Stimulated activated CD4-positive, alpha-beta T cell treated with anti-CD3 and anti-CD28 coated beads, TNF-alpha, amount 100 ng/mL, for 48 hours (primary cell): ENCODE measurements at places on chromosomes 11 and 22.

GRCh38 chr22:39500101-39500500 lies 2.0 kb upstream of the MIEF1 start:
- DNase-seq: no peak

GRCh38 chr11:7555052-7555699 lies 41.4 kb downstream of the PPFIBP2 start:
- DNase-seq: no peak

DNA sequence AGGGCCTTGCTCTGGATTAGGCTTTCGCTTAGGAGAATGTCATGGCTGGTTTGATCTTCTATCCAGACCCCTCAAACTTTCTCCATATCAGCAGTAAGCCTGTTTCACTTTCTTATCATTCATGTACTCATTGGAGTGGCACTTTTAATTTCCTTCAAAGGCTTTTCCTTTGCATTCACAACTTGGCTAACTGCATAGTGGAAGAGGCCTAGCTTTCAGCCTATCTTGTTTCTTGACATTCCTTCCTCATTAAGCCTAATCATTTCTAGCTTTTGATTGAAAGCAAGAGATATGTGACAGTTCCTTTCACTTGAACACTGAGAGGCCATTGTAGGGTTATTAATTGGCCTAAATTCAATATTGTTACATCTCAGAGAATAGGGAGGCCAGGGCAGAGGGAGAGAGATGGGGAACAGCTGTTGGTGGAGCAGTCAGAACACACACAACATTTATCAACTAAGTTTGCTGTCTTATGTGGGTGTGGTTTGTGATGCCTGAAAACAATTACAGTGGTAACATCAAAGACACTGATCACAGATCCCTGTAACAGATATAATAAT lies 37.7 kb upstream of the APOBEC3A start:
- no peak for DNase-seq

- no peak for DNase-seq
Observed at GRCh38 chr22:35634943-35635540, 13.2 kb upstream of the APOL6 start.

DNA sequence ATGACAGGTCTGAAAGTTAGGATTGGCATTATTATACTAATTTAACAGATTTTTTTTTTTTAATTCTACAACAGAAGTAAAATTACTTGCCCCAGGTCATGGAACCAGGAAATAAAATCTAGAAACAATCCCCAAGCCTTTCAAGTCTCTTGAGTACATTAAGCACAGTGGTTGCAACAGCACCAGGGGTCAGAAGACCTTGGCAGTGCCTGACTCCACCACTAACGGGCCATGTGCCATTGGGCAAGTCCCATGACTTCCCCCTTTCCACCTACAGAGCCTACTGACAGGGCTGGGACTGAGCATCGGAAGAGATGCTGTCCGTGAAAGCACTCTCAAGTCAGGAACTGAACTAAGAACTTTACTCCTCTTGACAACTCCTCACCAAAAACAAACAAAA lies 98.6 kb upstream of the AKIP1 start:
- no peak for DNase-seq

DNA sequence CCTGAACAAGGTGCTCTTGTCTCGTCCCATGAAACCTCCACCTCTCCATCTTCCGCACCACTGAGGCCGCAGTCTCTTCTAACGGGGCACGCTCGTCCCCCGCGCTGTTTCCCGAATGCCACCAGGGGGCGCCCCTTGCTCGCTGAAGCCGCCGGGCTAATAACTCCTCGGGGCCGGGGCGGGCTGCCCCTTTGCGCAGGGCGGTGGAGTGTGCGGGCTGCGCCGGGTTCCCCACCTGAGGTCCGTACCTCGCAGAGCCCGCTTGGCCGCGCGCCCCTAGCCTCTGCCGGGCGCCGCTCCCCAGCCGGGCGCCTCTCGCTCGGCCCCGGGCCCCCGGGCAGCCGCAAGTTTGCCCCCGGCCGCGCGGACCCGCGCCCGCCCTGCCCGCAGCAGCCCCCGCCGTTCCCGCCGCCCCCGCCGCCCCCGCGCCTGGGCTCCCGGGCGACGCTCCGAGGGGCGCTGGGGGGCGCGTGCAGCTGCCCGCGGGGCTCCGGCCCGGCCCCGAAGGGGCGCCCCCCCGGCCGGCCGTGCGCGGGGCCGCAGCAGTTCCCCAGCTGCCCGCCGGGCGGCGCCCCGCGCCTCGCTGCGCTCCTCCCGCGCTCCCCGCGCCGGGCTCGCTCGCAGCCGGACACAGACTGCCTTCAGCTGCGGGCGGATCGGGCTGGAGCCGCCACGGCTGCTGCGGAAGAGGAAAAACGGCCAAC lies at the start of gene GRIK4:
GRIK4 (plus strand) TSS at position 633 of the 704 bp plus-strand sequence. CDS start 148,571 bp downstream, outside the sequence.
- peak; percentile 75 for DNase-seq

GRCh38 chr11:56783448-56784041 lies 35.0 kb upstream of the OR9G4 start:
- no peak for DNase-seq

GRCh38 chr11:111026241-111026640 lies 219.3 kb upstream of the POU2AF2 start:
- no peak for DNase-seq

GRCh38 chr11:118921121-118921928 lies 4.4 kb downstream of the BCL9L start:
- no peak for DNase-seq

GRCh38 chr11:118290923-118291322 lies 13.6 kb upstream of the CD3E start:
- no peak for DNase-seq

- DNase-seq: no peak
Observed at GRCh38 chr11:60972182-60973030, 926 bp downstream of the CD6 start.

DNA sequence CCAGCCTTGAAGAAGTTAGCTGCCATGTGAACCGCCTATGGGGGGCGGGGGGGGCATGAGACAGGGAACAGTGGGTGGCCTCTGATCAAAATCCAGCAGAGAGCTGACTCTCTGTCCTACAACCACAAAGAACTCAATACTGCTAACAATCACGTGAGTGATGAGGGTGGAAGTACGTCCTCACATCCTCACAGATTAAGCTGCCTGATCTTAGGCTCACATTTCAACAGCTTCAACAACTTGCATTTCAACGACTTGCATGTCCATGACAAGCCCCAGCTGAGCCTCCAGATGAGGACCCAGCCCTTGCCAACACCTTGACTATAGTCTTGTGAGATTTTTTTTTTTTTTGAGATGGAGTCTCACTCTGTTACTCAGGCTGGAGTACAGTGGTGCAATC lies 51.6 kb downstream of the CLMP start:
- no peak for DNase-seq

- DNase-seq: no peak
Observed at GRCh38 chr11:12724301-12725054, 50.3 kb downstream of the TEAD1 start.

GRCh38 chr11:104908186-104908531 lies 9.9 kb upstream of the CASP12 start:
- no peak for DNase-seq

- DNase-seq: no peak
Observed at GRCh38 chr11:99370549-99371216, 349.9 kb downstream of the CNTN5 start.

GRCh38 chr11:9397746-9398680 lies 13.6 kb downstream of the IPO7 start:
- no peak for DNase-seq

DNA sequence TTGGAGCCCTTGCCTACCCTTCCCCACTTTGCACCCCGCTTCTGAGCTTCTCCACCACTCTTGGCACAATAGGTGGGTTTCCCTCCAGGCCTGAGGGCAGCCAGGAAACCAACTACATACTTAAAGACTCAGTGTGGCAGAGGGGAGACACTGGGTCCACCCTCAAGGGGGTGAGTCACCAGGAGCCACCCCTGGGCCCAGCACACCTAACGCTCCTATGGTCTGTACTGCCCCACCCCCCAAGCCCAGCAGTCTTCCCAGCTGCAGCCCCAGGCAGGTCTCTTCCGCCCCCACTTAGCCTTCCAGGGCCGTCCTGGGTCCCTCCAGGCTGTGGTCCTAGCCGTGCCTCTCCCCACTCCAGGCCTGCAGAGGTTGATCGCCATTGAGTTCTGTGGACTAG lies 3.2 kb upstream of the TMPRSS13 start:
- no peak for DNase-seq

- DNase-seq: no peak
Observed at GRCh38 chr11:35133656-35134055, 5.3 kb upstream of the CD44 start.

GRCh38 chr11:10673501-10674062 lies 20.0 kb downstream of the IRAG1 start:
- no peak for DNase-seq

DNA sequence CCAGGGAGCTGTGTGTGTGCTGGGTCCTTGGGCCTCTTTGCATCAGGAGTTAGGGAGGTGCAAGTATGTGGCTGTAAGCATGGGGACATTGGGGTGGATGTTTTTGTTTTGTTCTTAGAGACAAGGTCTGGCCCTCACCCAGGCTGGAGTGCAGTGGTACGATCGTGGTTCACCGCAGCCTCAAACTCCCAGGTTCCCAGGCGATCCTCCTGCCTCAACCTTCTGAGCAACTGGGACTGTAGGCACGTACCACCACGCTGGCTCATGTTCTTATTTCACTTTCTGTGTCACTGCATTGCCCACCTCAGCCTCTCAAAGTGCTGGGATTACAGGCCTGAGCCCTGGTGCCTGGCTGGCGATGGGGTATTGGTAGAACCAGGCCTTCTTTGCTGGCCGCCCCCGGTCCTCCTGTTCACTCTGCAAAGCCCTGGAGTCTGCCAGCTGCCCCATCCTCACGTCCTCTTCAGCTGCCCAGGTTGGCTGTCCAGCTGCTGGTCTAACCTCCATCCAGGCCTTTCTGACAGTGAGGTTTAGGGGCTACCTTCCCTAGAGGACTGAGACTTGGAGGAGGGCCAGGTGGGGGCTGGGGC lies 851 bp upstream of the GRAMD4 start:
- no peak for DNase-seq

GRCh38 chr11:117547195-117547850 lies 219.7 kb downstream of the CEP164 start:
- no peak for DNase-seq

DNA sequence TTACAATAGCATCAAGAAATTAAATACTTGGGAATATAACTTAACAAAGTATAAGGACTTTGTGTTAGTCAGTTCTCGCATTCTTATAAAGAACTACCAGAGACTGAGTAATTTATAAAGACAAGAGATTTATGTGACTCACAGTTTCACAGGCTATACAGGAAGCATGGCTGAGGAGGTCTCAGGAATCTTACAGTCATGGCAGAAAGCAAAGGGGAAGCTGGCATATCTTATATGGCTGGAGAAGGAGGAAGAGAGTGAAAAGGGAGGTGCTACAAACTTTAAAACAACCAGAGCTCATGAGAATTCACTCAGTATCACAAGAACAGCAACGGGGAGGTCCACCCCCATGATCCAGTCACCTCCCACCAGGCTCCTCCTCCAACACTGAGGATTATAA lies 32.0 kb upstream of the CCDC134 start:
- DNase-seq: no peak

DNA sequence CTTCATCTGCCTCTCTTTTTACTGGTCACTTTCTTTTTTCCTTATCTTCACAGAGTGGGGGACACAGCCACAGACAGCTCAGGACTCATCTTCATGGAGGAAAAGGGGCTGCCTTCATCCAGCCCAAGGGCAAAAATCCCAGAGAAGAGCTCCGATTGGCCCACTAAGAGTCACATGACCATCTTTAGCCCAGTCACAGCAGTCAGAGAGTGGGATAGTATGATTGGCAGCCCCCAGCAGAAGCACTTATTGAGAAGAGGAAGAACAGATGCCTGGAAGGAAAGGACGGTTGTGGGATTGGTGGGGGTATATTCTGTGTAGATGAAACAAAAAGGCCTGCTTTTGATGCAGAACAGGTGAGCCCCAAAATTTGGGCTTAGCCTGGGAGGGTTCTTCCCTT lies 77.8 kb downstream of the MN1 start:
- DNase-seq: no peak

- no peak for DNase-seq
Observed at GRCh38 chr11:3896644-3897043, 41.2 kb downstream of the STIM1 start.

GRCh38 chr11:123316003-123316402 lies 114.1 kb upstream of the GRAMD1B start:
- no peak for DNase-seq

DNA sequence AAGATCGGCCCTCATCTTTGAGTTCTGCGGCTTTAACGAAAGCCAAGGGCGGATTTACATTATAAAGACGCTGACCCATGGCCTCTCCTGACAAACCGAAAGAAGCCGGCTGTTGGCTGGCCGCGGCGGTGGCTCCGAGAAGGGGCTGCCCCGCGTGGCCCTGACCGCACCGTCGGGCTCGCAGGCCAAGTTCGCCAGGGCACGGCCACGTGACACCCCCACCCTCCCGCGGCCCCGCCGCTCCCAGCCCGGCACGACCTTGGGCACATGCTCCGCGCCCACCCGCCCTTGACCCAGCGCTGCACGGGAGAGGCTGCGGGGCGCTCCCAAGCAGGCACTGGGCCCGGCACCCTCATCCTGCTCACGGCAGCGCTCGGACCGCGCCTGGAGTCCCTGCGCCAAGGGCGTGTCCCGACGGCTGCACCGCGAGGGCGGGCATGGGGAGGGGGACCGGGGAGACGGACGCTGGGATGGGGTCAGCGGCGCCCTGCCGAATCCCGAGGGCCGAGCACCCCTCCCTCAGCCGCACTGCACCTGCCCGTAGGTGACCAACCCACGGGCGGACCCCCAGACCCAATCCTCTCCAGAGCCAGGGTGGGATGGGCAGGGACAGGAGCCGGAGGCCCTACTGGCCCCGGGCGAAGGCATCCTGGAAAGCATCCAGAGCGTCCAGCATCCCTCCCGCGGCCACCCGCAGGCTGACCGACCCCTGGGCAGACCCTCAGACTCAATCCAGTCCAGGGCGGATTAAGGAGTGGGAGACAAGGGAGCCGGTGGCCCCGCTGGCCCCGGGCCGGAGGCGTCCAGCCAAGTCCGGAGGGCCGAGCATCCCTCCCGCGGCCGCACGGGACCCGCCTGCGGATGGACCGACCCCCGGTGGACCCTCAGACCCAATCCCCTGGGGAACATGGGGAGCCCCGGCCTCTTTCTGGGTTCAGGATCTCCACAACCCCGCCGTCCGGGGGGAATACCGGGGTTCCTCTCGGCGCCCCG lies 759 bp downstream of the CPT1A start:
- DNase-seq: no peak

GRCh38 chr11:68684385-68685356 lies at the start of gene GAL:
Gene GAL (plus strand): TSS chr11:68684544. CDS start chr11:68684924, 380 bp downstream.
- no peak for DNase-seq

GRCh38 chr22:27878541-27878940 lies 40.5 kb downstream of the PITPNB start:
- no peak for DNase-seq

- DNase-seq: no peak
Observed at GRCh38 chr11:64018310-64018709, 17.4 kb upstream of the FLRT1 start.

DNA sequence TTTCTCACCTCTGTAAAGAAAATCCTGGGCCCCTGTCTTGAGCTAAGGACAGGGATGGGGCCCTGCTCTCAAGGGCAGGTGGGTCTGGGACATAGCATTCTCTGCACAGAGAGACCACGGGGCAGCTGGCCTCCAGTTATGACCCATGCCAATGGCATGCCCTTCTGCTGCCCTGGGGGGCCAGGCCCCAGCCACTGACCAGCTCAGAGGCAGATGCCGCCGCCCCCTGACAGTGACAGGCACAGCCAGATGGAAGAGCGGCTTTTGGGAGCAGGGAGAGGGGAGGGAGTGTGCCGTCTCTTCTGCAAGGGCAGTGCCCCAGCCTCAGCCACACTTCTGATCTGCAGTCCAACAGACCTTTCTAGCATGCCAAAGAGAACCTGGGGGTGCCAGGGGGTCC lies 114.8 kb upstream of the NAV2 start:
- DNase-seq: no peak

GRCh38 chr11:111944139-111944538 lies 7.0 kb downstream of the DIXDC1 start:
- DNase-seq: no peak

GRCh38 chr22:23204541-23205157 lies 24.3 kb downstream of the BCR start:
- DNase-seq: no peak
